ENCODE measurements at places on chromosomes 7 and 10.

GRCh38 chr7:148434181-148434757 lies 156.3 kb upstream of the C7orf33 start:
- no peak for DNase-seq

DNA sequence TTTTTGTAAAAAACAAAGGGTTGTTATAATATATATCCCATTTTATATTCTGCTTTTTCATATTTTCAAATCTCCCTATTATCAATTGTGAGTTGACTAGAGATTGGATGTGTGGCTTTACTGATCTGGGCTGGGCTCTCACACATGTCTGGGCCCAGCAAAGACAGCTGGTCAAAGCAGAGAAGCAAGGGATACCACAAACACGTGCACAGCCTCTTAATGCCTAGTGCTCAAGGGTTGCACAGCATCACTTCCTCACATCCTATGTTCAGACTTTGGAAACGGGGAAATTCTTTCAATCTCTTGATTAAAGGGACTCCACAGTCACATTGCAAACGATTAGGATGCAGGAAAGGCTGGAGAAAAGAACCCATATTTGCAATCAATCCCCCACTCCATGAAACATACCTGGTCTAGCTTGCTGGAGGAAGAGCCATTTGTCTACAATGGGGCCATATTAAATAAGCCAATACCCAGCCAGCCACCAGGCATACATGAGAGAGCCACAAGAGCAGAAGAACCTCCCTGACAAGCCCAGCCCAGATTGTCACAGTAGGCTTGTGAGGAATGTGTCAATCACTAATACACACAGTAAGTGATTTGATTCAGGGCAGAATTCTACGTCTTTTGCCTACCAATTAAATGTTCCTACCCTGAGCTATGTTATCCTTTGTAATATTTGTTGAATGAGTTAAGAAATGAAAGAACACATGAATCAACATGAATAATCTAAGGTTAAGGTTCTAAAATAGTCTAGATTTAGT lies 431.2 kb downstream of the TNS3 start:
- DNase-seq = no peak

DNA sequence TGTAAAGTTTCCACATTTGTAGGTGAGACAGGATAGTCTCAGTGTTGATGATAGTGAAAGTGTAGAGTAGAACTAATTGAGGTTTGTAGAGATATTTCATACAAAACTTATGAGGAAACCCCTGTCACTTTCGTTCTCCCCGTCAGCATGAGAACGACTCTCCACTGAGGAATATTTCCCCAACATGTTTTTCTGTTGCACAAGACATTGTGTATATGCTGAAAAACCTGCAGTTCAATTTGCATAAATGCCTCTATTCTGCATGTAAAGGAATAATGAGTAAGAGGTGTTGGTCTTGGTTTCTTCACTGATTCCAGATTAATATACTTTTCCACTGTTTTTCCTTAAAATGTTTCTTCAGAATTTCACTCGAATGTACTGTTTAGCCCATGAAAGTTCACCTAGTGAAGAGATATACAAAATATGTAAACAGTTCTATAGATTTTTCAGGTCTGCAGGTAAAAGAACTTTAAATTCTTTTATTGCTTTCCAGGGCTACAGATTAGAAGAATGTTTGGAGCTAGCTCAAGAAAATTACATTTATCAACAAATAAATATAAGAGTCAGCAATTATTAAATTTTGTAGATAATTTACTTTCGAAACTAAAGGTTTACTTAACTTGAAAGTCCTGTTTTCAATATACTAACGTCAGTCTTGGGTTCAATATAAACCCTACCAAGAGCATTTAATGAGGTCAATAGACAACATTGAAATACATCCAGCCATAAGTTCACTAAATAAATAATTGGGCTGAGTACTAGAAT lies 37.2 kb downstream of the HEPACAM2 start:
- no peak for DNase-seq

- DNase-seq = no peak
Measured at GRCh38 chr7:50474382-50475160, 24.4 kb upstream of the FIGNL1 start.

GRCh38 chr10:51425431-51425830 lies 274.0 kb downstream of the CSTF2T start:
- no peak for DNase-seq

DNA sequence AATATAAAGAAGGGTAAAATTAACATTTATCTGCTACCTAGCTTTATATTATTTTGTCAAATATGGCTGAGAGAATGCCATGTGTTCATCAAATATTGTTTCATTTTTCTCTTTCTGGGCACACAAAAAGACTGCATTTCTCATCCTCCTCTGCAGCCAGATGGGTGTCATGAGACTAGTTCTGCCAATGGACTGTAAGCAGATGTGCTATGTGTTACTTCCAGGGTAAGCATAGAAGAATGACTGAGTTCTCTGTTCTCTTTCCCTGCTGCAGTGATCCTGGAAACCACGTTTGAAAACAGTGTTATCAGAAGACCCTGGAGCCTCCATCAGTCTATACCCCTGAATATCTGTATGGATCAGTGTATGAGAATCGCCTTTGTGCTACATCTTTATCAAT lies 24.1 kb upstream of the SLK start:
- DNase-seq = no peak

GRCh38 chr7:50405221-50405620 lies 44.9 kb downstream of the FIGNL1 start:
- DNase-seq = no peak

- no peak for DNase-seq
Measured at GRCh38 chr7:20083781-20084180, 133.4 kb downstream of the MACC1 start.

GRCh38 chr10:71378336-71379117 lies 18.2 kb upstream of the CDH23 start:
- DNase-seq = no peak

- no peak for DNase-seq
Measured at GRCh38 chr7:132574223-132574622, 2.0 kb downstream of the PLXNA4 start.

GRCh38 chr7:32293833-32294232 lies 196.3 kb downstream of the LSM5 start:
- DNase-seq = no peak
